ENCODE measurements at places on chromosomes 7 and 10.

GRCh38 chr7:101993311-101993710 lies 175.9 kb downstream of the CUX1 start:
- no peak for DNase-seq

- DNase-seq: no peak
Measured at GRCh38 chr7:129843365-129843898, 109.3 kb downstream of the UBE2H start.

DNA sequence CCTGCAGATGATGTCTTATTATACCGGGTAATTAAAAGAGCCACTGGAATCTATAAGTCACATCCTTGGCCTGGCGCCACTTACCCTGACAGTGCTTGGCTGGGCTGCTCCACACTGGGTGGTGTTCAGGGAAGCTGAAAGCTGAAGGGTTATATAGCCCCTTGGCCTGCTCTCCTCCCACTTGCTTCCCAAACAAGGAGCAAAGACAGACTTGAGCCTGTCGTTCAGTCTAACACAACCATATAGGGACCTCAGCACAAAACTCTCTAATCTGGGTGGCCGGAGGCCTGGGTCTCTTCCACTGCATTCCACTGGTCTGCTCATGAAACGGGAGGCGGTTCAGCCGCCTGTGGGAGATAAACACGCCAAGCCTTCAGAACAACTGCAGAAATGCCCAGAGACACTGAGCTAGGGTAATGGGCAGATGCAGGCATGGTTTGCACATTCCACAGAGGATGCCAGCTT lies at the start of gene ACTA2:
Gene ACTA2 (minus strand): TSS at position 127 of the 465 bp plus-strand sequence. CDS start 3,843 bp downstream, outside the sequence.
- no peak for DNase-seq

GRCh38 chr7:28853834-28854749 lies 104.0 kb downstream of the TRIL start:
- no peak for DNase-seq

DNA sequence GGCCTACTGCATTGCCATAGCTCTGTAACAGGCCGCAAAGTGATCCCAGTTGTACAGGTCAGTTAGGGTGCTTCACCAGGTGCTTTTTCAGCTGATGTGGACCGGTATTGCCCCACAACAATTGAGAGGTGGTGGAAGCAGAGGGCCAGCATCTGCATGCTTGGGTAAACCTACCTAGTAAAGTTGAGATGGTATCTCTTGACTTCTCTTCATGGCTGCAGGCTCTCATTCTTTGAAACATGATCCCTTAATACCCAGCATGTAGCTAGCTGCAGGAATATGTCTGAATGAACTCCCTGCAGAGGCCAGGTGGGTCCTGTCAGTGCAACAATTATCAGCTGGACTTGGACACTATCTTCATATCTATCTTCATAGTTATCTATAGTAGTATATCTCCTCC lies 60.7 kb upstream of the CCDC6 start:
- DNase-seq: no peak

Measured in pulmonary artery endothelial cell (primary cell).